ENCODE measurements at places on chromosomes 7 and 10. TPM values are rescaled to one million over a fixed set of nuclear protein-coding genes. Genes with fewer than 3 reads are reported as not detected.

- peak; percentile 84 for ATAC-seq
Measured at GRCh38 chr7:5494683-5495561, 71.3 kb upstream of the TNRC18 start.

- no peak for ATAC-seq
Measured at GRCh38 chr10:75377869-75378268, 23.7 kb downstream of the ZNF503 start.

- no peak for ATAC-seq
Measured at GRCh38 chr7:3041986-3042675, 1.5 kb downstream of the CARD11 start.

GRCh38 chr10:110167149-110167548 lies 40.3 kb upstream of the MXI1 start:
- no peak for ATAC-seq

GRCh38 chr7:91668217-91668616 lies 212.3 kb downstream of the MTERF1 start:
- no peak for ATAC-seq

DNA sequence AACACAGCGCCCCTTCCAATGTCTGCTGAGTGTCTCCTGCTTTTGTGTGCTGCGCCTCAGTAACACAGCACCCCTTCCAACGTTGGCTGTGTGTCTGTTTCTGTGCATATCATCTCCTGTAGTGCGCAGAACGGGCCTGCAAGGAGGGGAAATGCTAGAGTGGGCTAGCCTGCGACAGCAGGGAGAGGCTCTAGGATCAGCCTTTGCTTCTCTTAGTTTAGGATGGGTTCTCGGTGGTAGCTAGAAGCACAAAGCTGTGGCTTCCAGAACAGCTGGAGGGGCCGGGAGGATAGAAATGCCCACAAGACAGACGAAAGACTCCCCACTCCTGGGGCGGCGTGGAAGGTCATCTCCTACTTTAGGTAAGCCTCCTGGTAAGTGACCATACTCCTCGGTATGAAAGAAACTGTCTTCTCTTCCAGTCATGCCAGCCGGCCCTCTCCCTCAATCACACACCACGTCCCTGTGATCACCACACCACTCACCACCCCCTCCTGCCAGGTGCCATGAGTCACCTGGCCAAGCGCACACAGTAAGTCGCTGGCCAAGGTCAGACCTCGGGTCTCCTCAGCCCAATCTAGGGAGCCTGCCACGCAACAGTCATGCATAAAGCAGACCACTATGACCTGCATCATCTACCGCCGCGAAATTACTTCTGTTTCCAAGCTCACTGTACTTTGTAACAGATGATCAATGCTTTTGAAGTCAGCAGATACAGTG lies 4.8 kb downstream of the PITRM1 start:
- no peak for ATAC-seq

GRCh38 chr7:127252778-127253280 lies at the start of gene GRM8:
Gene GRM8 (minus strand): TSS chr7:127252941.
- peak; percentile 22 for ATAC-seq

- ATAC-seq: no peak
Measured at GRCh38 chr10:99172128-99172738, 63.4 kb downstream of the HPSE2 start.

DNA sequence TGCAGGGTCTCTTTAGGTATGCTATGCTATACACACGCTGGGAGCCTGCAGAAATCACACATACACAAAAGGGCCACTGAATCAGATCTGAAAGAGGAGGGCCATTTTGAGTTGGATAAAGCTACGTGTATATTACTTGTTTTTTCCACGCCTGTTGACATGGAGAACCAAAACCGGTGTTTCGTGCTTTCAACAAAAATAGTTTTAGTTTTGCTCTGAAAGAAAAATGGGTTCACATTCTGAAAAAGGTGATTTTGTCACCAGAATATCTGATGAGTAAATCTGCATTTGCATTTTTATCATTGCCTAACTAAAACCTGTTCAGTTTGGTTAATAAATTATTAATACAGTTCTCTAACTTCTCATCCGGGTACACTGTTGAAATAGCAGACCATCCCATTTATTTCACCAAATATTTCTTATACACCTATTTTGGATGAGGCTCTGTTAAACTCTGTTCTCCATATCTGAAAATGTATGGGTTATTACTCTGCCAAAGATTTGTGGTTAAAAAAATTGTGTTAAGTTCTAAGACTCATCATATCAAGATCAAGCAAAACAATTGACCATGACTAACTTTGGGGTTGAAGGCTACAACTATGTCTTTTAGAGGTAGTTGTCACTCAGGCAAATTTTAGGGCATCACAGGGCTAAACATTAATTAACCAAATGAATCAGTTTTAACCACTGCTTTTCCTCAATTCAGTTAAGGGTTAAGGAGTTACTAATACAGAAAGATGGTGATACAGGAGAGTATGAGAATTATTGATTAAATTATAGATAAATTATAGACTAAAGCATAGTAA lies 101.2 kb upstream of the RPA3 start:
- no peak for ATAC-seq

- no peak for ATAC-seq
Measured at GRCh38 chr7:118300177-118300576, 75.7 kb downstream of the ANKRD7 start.

DNA sequence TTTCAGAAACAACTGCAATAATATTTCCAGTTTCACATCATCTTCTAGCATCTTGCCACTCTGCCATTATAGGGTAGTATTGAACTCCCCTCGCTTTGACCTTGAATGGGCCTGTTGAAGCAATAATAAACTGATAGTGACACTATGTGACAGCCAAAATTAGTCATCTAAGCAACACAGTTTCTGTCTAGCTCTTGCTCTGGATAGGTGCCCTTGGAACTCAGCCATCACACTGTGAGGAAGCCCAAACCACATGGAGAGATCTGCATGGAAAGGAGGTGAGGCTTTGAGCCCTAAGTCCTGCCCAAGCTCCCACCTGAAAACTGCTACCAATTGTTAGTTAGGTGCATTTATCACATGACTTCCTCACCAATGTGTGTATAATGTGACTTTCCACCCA lies 18.1 kb upstream of the KCND2 start:
- ATAC-seq: no peak

The UNC5B gene
- 37.0 TPM for total RNA-seq

The TYW1B gene
- total RNA-seq: 1.00 TPM

The NME8 gene
- total RNA-seq: not detected

The SOSTDC1 gene
- total RNA-seq: 1.9 TPM

The SPDYE6 gene
- total RNA-seq: not detected

The NAT16 gene
- total RNA-seq: not detected

The MYPN gene
- 0.08 TPM for total RNA-seq

Data from esophagus mucosa (tissue), 1 donor.